ENCODE measurements at places on chromosomes 1 and 21.

- DNase-seq = no peak
Observed at GRCh38 chr21:44510508-44511218, 29.3 kb downstream of the KRTAP10-1 start.

DNA sequence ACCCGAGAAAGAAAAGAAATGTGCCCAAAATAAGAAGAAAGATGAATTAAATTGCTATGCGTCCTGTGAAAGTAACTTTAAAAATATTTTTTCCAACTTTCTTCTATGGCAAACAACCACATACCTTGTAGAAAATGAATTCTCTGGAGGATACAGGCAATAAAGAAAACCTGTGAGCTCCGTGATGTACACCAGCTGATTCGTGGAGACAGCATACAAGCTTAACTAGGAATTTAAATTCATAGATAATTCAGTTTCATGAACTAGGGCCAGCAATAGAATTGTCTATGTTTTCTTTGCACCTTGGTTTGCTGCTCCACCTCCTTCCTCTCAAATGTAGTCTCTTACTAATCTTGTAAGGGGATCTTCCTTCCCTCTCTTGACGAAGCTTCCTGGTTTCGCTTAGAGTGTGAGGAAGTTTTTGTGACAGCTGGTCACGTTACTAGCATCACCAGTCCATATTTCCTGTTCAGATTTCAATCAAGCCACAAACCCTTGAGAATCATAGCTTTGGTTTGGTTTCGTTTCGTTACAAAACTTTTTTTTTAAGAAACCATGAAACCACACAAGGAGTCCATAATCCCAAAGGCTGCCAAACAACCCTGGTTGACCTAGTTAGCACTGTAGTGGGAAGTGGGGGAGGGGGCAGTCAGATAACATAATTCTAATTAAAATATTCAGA, 35.8 kb downstream of the GREM2 start:
- peak; percentile 7 for DNase-seq

- DNase-seq = no peak
Observed at GRCh38 chr1:160567858-160568682, 11.2 kb downstream of the CD84 start.

- DNase-seq = no peak
Observed at GRCh38 chr1:227728059-227728891, 6.8 kb downstream of the JMJD4 start.

DNA sequence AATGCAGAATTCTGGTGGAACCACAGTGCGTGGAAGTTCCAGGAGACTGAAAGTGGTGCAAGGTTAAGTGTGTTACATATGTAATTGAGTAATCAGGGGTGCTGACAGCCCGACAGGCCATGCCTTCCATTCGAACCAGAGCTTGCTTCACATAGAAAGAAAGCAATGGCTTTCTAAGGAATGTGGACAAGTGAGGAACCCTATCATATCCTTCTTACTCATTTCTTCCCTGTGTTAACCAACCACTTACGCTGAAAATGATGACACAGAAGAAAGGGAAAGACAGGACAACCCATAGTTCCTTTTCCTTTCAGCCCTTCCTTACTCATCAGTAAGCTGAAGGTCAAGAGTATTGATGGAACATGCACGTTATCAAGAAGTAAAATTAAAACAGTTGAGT, 48.1 kb upstream of the KCNA3 start:
- DNase-seq = no peak
